ENCODE measurements at places on chromosomes 13 and 19. TPM values are rescaled to one million over a fixed set of nuclear protein-coding genes. Genes with fewer than 3 reads are reported as not detected.

GRCh38 chr13:31587698-31588266 is 151.5 kb upstream of the RXFP2 start:
- no peak overlapping the region for H3K4me3 ChIP-seq
- no peak overlapping the region for H3K27ac ChIP-seq
- DNase-seq = no peak
- H3K27me3 ChIP-seq = no peaks in the 10 kb centered on the region
- no peaks in the 10 kb centered on the region for H3K36me3 ChIP-seq
- H3K4me1 ChIP-seq = no peaks in the 10 kb centered on the region

Gene ZNF667
- total RNA-seq = 4.7 TPM

Gene SIGLEC8
- not detected for total RNA-seq

Gene OR7G3
- not detected for total RNA-seq

Measured in IMR-90 (cell line).